ENCODE measurements at places on chromosomes 2 and 18.

DNA sequence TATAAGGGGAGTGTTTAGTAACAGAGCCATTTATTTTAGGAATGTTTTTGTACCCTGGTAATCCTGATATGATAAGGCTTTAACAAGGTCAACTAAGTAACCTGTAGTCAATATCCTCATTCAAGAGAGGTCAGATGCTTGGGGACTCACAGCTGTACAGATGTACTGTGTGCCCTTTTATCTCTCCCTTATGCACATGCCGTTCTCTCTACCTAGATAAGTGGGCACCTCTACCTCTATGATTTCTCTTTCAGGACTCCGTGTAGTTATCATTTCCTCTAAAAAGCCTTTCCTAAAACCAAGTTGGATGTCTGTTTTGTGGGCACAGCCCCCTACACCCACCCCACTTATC is 132.4 kb downstream of the BCL2 start:
- DNase-seq, result no peak

DNA sequence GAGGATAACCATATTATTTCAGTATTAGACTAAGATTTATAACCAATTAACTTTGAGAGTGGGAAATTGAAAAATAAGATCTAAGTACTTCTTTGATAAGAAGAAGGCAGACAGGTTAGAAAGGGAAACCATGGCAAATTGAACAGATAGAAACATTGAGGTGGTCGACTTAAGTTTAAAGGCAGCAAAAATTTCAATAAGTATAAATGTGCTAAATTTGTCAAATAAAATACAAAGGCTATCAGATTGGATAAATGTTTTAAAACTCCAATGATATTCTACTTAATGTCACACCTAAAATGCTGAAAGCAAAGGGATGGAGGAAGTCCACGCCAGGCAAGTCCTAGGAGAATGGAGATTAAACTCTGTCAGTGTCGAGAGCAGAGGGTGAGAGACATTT is 59.2 kb downstream of the TMEM18 start:
- DNase-seq, result no peak

GRCh38 chr2:19301706-19302105 is 56.7 kb downstream of the OSR1 start:
- DNase-seq, result no peak

DNA sequence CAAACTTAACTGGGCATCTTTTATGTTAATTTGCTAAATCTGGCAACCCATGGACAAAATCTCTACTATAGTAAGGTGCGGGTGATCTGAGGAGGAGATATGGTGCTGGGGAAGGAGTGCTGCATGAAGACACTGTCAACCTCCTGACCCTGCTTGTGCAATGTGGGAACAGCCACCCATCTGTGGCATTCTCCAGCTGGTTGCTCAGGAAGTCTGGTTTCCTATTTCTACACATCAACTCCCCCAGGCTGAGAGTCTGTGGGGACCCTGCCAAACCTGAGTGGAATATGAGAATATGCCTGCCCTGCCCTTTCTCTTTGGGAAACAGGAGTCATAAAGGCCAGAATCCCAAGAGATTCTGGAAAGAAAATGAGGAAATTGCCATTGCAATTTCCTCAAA is 60.1 kb upstream of the PAX3 start:
- no peak for DNase-seq

GRCh38 chr2:54879032-54879431 is 155.6 kb downstream of the EML6 start:
- no peak for DNase-seq

DNA sequence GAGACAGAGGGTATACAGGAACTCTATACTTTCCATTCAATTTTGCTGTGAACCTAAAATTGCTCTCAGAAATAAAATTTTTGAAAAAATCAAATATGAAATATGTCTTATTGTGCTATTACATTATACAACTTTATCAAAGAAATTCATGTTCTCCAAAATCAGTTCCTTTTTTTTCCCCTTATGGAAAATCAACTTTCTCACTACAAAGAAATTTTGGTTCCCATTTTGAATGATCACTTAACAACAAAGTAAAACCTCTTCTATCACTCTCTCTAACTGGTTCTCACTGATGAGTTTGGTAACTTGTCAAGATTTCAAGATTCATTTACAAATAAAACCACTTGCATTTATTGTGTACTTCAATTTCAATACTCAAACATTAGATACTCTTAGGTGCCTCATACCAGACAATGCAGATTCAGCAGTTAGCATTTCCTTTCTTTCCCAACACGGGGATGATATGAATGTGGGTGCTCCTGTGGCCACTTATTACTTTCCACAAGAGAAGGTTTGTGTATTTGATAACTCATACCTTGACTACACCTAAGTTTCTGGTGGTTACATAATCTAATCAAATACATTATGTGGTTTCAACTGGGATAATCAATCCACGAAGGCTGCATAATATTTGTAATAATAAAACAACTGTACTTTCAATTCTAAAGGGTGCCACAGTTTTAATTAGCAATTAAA is 6.4 kb downstream of the PSME4 start:
- DNase-seq, result no peak
